Activated CD4-positive, alpha-beta T cell treated with anti-CD3 and anti-CD28 coated beads, Interleukin-2, amount 50 U/mL, for 48 hours (primary cell): ENCODE measurements at places on chromosomes 5 and 9.

- no peak for DNase-seq
These were observed 132.1 kb downstream of the GLIS3 start for GRCh38 chr9:4167728-4168127.

GRCh38 chr5:143800715-143801114 lies 11.2 kb upstream of the HMHB1 start:
- DNase-seq, result no peak

GRCh38 chr5:162502780-162503179 lies 435.2 kb downstream of the GABRG2 start:
- no peak for DNase-seq

GRCh38 chr9:33795281-33795680 lies at the start of gene PRSS3:
Gene PRSS3 (plus strand): TSS chr9:33795561. CDS start chr9:33795574, 13 bp downstream.
- DNase-seq, result no peak

GRCh38 chr9:87372356-87372851 lies 125.3 kb upstream of the DAPK1 start:
- no peak for DNase-seq

GRCh38 chr5:61617995-61618525 lies 286.0 kb downstream of the ZSWIM6 start:
- no peak for DNase-seq
